Sigmoid colon (tissue), 7 donors: ENCODE measurements at places on chromosomes 4 and X.

DNA sequence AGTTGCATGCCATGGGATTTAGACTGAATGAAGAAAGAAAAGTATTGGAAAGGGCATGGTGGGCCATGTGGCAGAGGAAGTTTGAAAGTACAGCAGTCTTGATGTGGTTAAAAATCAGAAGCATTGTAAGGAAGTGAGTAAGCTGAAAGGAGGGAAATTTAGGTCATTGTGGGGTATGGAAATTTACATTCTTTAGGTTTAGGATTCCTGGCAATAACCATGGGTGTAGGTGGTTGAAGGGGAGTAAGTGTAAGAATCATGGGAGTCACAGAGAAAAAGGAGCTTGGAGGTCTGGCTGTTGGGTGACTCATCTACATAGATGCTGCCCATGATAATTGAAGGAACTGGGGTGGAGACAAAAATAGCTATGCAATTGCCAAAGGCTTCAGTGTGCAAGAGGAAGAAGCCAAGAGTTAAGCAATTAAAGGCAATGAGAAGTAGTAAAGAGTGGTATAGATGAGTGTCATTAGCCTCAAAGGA lies 243.8 kb upstream of the LDB2 start:
- no peak for DNase-seq
- H3K4me1 ChIP-seq = no peaks in the 10 kb centered on the region
- no peak overlapping the region for H3K27ac ChIP-seq
- no peaks in the 10 kb centered on the region for H3K36me3 ChIP-seq
- no peak overlapping the region for H3K4me3 ChIP-seq

GRCh38 chrX:21225643-21226042 lies 148.6 kb upstream of the CNKSR2 start:
- no peak overlapping the region for H3K4me3 ChIP-seq
- no peaks in the 10 kb centered on the region for H3K4me1 ChIP-seq
- no peak overlapping the region for H3K27ac ChIP-seq
- no peaks in the 10 kb centered on the region for H3K36me3 ChIP-seq
- DNase-seq = no peak

- no peak for DNase-seq
- no peaks in the 10 kb centered on the region for H3K36me3 ChIP-seq
- no peak overlapping the region for H3K4me3 ChIP-seq
- no peaks in the 10 kb centered on the region for H3K27me3 ChIP-seq
- H3K4me1 ChIP-seq = peaks cover 22% of the 10 kb centered on the region
Observed at GRCh38 chr4:168569066-168569930, 72.4 kb downstream of the PALLD start.

DNA sequence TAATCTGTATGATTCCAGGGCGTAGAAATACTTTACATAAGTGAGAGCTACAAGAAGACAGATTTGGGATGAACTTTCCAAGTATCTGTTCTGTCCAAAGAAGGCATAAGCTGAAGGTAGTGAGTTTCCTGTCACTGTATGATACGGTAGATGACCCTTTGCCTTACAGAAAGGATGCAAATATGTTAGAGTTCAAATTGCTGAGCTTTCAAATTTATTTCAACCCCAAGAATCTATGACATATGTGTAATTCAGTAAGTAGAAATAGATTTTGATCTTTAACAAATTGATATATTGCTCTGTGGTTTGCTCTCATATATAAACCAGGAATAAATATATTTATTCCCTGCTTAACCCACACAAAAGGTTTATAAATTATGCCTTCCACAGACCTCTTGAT lies 16.5 kb downstream of the DIPK2B start:
- peaks cover 5% of the 10 kb centered on the region for H3K4me1 ChIP-seq
- H3K27ac ChIP-seq = no peak overlapping the region
- DNase-seq = no peak
- H3K4me3 ChIP-seq = no peak overlapping the region
- no peaks in the 10 kb centered on the region for H3K27me3 ChIP-seq

DNA sequence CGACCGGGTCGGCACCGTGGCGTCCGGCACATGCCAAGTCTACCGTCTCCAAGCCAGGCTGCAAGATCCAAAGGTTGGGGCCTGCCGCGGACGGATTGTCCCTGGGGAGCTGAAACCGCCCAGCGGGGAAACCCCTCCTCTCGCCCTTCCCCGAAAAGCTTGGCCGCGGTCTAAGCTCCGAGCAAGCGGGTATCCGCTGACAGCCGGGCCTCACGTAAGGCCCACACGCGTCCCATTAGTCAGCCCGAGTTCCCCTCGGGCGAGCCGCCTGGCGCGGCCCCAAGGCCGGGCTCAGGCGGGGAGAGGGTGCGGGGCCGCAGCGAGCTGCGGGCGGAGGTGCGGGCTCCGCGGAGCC lies 6.8 kb upstream of the BCOR start:
- peak overlapping the region; percentile 90 for H3K27ac ChIP-seq
- H3K4me1 ChIP-seq = peaks cover 31% of the 10 kb centered on the region
- no peak overlapping the region for H3K4me3 ChIP-seq

DNA sequence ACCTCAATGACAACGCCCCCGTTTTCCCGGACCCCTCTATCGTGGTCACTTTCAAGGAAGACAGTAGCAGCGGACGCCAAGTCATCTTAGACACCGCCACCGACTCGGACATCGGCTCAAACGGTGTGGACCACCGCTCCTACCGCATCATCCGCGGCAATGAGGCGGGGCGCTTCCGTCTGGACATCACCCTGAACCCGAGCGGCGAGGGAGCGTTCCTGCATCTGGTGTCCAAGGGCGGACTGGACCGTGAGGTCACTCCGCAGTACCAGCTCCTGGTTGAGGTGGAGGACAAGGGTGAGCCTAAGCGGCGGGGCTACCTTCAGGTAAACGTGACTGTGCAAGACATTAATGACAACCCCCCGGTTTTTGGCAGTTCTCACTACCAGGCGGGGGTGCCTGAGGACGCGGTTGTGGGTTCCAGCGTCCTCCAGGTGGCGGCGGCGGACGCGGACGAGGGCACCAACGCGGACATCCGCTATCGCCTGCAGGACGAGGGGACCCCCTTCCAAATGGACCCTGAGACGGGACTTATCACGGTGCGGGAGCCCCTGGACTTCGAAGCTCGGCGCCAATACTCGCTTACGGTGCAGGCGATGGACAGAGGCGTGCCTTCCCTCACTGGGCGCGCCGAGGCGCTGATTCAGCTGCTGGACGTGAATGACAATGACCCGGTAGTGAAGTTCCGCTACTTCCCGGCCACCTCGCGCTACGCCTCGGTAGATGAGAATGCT lies 2.2 kb downstream of the FAT4 start:
- H3K27ac ChIP-seq = peak overlapping the region; percentile 94
- H3K4me1 ChIP-seq = peaks cover 35% of the 10 kb centered on the region
- DNase-seq = peak; percentile 76
- no peaks in the 10 kb centered on the region for H3K36me3 ChIP-seq
- peak overlapping the region; percentile 92 for H3K4me3 ChIP-seq

DNA sequence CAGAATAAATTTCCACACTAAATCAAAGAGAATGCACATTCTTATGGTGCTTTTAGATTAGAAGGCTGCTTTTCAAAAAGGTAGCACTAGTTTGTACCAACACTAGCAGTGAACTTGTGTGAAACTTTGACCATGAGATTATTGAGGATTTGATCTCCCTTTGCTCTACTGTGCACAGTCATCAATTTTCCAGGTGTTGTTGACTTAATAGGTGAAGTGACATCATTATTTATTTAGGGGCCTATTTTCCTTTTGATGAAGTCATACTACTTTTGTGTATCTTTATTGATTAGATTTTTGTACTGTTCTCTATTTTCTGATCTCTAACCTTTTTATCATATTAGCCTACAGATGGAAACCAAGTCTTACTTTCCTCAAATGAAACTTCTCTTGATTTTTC lies 507.9 kb upstream of the LCORL start:
- H3K27ac ChIP-seq = no peak overlapping the region
- H3K36me3 ChIP-seq = no peaks in the 10 kb centered on the region
- no peak for DNase-seq

GRCh38 chr4:123776267-123776666 lies 379.7 kb downstream of the SPRY1 start:
- no peaks in the 10 kb centered on the region for H3K4me1 ChIP-seq
- no peaks in the 10 kb centered on the region for H3K36me3 ChIP-seq

DNA sequence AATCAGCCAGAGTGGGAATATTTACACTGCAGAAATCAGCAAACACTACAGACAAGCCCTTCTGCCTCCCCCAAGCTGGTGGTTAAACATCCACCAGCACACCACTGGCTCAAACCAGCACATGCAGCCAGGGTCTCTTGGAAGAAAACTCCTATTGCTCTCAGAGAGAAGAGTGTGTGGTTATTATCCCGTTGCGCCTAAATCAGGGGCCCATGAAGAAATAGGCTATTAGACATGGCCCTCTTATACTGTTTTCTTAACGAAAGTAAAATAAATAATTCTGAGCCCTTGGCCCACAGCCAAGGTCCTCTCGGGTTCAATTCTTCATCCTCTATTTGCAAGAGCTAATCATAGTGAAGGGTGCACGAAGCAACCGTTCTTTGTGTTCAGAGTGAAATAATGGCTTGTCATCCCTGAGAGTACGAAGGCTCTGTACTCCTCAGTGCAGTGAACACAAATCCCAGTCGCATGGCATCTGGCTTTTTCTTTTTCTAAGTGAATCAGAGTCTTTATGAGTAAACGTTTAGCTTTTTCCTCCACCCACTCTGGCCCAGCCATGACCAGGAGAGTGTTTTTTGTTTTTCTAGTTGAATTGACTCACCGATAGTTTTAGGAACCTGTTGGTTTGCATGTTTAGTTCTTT lies 33.4 kb upstream of the RBM47 start:
- H3K27me3 ChIP-seq = no peaks in the 10 kb centered on the region
- DNase-seq = no peak
- H3K4me1 ChIP-seq = no peaks in the 10 kb centered on the region
- H3K36me3 ChIP-seq = no peaks in the 10 kb centered on the region

GRCh38 chrX:15737959-15738902 lies at the start of gene CA5B:
CA5B (plus strand) TSS chrX:15738270; CDS start chrX:15750024, 11,754 bp downstream.
- peak within 1 kb of the TSS; percentile 39 for H3K27ac ChIP-seq
- H3K36me3 ChIP-seq = no peaks in the 10 kb centered on the region
- no peaks in the 10 kb centered on the region for H3K27me3 ChIP-seq
- H3K4me3 ChIP-seq = peak within 1 kb of the TSS; percentile 56
- no peaks in the 10 kb centered on the region for H3K4me1 ChIP-seq

- H3K36me3 ChIP-seq = no peaks in the 10 kb centered on the region
- H3K27ac ChIP-seq = no peak overlapping the region
- H3K4me3 ChIP-seq = no peak overlapping the region
- H3K27me3 ChIP-seq = no peaks in the 10 kb centered on the region
- H3K4me1 ChIP-seq = no peaks in the 10 kb centered on the region
- no peak for DNase-seq
Observed at GRCh38 chrX:110397904-110398303, 39.3 kb downstream of the RTL9 start.

DNA sequence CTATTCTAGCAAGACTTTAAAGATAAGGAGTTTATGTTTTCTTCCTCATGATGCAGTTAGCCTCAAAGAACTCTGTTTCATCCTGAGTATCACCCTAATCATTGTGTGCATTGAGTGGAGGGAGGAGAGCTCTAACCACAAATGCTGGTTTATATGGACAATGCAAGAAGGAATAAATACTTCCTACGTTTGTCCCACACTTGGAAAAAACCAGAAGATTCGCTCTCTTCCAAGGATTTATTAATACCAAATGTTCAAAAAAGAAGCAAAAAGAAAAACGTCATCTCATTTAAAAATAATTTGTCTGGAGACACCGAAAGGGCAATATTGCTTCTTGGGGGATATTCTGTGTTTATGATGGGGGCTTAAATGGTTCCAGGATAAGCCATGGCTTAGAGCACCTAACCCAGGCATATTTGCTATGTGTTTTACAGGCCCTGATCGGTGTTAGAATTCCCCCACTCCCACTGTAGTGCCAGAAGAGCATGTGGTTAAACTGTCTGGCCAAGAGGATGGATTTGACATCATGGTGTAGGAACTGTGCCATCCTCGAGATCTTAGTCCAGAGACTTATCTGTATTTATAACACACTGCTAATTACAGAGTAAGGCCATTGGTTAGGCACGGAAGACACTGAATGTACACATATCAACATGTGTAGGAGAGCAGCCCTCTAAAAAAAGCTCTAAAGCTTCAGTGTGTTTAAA lies 227.2 kb downstream of the ANK2 start:
- no peaks in the 10 kb centered on the region for H3K36me3 ChIP-seq
- no peak for DNase-seq
- H3K4me3 ChIP-seq = no peak overlapping the region
- no peaks in the 10 kb centered on the region for H3K27me3 ChIP-seq
- peak overlapping the region; percentile 33 for H3K27ac ChIP-seq

GRCh38 chr4:74583089-74583700 lies 138.3 kb downstream of the AREG start:
- H3K36me3 ChIP-seq = no peaks in the 10 kb centered on the region
- no peak overlapping the region for H3K4me3 ChIP-seq
- no peaks in the 10 kb centered on the region for H3K4me1 ChIP-seq
- DNase-seq = no peak

DNA sequence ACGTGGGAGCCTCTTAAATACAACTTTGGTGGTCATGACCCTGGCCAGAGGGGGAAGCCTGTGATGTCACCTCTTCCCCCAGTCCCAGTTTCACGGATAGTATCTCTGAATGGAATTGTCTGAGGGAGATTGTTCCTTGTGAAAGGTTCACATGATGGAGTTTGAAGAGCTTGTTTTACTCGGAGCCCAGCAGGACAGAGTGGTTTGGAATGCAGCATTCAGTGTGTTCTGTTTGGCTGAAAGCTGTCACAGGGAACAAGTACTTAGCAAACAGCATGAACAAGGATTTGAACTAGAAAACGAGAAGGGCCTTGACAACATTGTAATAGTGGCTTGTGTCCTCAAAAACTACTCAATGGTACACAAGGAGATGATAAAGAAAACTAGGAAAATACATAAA lies 133.9 kb upstream of the CXorf66 start:
- H3K4me3 ChIP-seq = no peak overlapping the region
- no peak for DNase-seq
- H3K27me3 ChIP-seq = no peaks in the 10 kb centered on the region
- H3K36me3 ChIP-seq = no peaks in the 10 kb centered on the region

DNA sequence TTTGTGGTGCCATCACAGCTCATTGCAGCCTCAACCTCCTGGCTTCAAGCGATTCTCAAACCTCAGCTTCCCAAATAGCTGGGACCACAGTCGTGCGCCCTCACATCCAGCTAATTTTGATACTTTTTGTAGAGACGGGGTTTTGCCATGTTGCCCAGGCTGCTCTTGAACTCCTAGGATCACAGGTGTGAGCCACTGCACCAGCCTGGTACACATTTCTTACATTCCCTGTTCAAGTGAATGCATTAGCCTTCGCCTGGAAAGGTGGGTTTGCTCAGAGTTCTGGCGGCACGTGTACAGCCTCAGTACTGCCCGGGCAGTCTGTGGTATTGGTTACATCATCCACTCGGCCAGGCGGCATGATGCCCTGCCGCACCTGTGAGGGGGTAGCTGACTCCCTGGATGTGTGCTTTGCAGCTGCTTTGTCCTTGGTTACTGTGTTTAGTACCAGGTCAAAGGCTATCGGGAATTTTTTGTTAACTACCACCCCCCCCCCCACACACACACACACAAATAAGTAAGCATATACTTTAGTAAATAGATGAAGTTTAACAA lies 57.1 kb downstream of the TNIP2 start:
- no peaks in the 10 kb centered on the region for H3K4me1 ChIP-seq
- H3K36me3 ChIP-seq = peaks cover 36% of the 10 kb centered on the region
- DNase-seq = no peak
- no peaks in the 10 kb centered on the region for H3K27me3 ChIP-seq
- H3K4me3 ChIP-seq = no peak overlapping the region
